ENCODE measurements at places on chromosomes 5 and 9.

- H3K4me3 ChIP-seq = no peak overlapping the region
- H3K27me3 ChIP-seq = no peaks in the 10 kb centered on the region
- no peaks in the 10 kb centered on the region for H3K36me3 ChIP-seq
- no peak for DNase-seq
Observed at GRCh38 chr9:88443480-88444113, 55.4 kb downstream of the SPIN1 start.

GRCh38 chr9:38227061-38227540 lies 158.1 kb upstream of the SHB start:
- no peak overlapping the region for H3K27ac ChIP-seq
- peak overlapping the region; percentile 41 for H3K4me3 ChIP-seq
- no peaks in the 10 kb centered on the region for H3K36me3 ChIP-seq
- no peaks in the 10 kb centered on the region for H3K27me3 ChIP-seq
- DNase-seq = peak; percentile 3

- no peak for DNase-seq
- H3K36me3 ChIP-seq = no peaks in the 10 kb centered on the region
- H3K4me1 ChIP-seq = no peaks in the 10 kb centered on the region
- no peak overlapping the region for H3K27ac ChIP-seq
Observed at GRCh38 chr9:6973762-6974161, 216.0 kb downstream of the KDM4C start.

DNA sequence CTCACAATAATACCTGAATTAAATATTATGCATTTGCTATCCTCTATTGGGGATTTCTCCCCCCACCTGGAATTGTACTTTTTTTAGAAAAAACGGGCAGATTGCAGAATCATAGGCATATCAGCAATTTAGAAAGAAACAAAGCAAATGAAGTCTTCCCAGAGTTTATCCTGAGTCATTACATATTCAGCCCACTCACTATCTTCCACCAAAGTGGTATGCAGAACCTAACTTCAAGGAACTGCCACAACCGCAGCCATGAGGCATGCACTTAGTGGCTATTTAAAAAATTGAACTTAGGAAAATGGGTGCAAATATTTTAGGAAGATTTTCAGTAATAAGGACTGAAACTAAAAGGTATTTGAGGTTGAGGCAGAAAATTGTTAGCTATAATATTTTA lies 48.6 kb downstream of the UBAP1 start:
- no peak overlapping the region for H3K27ac ChIP-seq
- DNase-seq = no peak
- H3K36me3 ChIP-seq = peaks cover 6% of the 10 kb centered on the region
- no peak overlapping the region for H3K4me3 ChIP-seq
- H3K4me1 ChIP-seq = no peaks in the 10 kb centered on the region

GRCh38 chr9:74391816-74392215 lies 105.3 kb upstream of the RORB start:
- no peak for DNase-seq
- no peak overlapping the region for H3K4me3 ChIP-seq
- H3K27ac ChIP-seq = no peak overlapping the region
- no peaks in the 10 kb centered on the region for H3K4me1 ChIP-seq
- no peaks in the 10 kb centered on the region for H3K27me3 ChIP-seq
- H3K36me3 ChIP-seq = no peaks in the 10 kb centered on the region

- DNase-seq = no peak
- peak overlapping the region; percentile 90 for H3K27ac ChIP-seq
- H3K4me1 ChIP-seq = peaks cover 4% of the 10 kb centered on the region
- H3K27me3 ChIP-seq = no peaks in the 10 kb centered on the region
- no peaks in the 10 kb centered on the region for H3K36me3 ChIP-seq
Observed at GRCh38 chr9:34177593-34178435, 1.0 kb upstream of the UBAP1 start.

DNA sequence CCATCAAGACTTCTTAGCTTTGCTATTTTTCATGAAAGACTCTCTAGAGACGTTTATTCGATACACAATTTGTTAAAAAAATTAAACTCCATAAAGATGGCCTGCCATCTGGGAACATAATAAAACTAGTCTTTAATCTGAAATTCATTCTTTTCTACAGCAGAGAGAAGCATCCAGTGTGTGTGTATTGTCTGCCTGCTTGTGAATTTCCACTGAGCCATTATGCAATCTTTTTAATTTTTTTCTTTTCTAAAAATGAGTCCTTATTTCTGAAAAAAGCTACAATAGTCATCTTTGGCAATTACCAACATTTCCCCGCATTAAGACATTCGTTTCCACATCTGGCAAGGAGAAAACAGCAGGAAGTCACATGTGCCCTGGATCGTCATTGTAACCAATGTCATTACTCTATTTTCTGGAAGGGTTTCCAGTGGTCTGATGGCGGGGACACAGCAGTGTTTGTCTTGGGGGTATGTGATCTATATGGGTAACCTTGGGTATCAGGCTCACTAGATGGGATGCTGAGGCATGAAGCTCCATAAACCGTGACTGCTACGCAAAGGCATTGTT lies 263.1 kb downstream of the MSX2 start:
- no peak overlapping the region for H3K4me3 ChIP-seq
- no peak overlapping the region for H3K27ac ChIP-seq
- no peaks in the 10 kb centered on the region for H3K36me3 ChIP-seq
- no peak for DNase-seq
- no peaks in the 10 kb centered on the region for H3K4me1 ChIP-seq
